ENCODE measurements at places on chromosomes 7 and 10. TPM values are rescaled to one million over a fixed set of nuclear protein-coding genes. Genes with fewer than 3 reads are reported as not detected.

METTL27 gene
- 2.2 TPM for total RNA-seq

DNA sequence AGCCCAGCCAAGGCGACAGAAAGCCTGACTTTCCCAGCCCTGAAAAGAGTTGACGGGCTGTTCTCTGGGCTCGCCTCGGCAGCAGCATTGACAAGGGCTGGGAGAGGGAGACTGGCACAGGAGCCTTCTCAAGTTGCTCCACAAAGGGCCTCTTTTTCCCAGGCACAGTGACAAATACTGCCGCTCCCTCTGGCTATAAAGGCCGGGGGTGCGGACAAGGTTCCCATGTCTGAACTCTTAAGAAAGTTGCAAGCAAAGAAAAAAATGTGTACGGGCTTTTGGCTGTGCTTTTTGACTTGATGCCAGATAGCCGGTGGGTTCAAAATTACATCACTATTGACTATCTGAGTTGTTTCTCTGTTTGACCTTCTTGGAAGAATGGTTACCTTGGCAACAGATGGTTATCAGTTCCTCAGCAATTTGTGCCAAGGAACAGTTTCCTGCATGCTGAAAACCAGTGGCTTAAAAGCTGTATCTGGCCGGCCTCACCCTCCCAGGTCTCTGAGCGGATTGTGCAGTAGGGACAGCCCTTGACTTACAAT lies 115.9 kb upstream of the EEPD1 start:
- no peak for DNase-seq

- no peak for DNase-seq
Observed at GRCh38 chr7:108291791-108292440, 161.8 kb upstream of the LAMB4 start.

DNA sequence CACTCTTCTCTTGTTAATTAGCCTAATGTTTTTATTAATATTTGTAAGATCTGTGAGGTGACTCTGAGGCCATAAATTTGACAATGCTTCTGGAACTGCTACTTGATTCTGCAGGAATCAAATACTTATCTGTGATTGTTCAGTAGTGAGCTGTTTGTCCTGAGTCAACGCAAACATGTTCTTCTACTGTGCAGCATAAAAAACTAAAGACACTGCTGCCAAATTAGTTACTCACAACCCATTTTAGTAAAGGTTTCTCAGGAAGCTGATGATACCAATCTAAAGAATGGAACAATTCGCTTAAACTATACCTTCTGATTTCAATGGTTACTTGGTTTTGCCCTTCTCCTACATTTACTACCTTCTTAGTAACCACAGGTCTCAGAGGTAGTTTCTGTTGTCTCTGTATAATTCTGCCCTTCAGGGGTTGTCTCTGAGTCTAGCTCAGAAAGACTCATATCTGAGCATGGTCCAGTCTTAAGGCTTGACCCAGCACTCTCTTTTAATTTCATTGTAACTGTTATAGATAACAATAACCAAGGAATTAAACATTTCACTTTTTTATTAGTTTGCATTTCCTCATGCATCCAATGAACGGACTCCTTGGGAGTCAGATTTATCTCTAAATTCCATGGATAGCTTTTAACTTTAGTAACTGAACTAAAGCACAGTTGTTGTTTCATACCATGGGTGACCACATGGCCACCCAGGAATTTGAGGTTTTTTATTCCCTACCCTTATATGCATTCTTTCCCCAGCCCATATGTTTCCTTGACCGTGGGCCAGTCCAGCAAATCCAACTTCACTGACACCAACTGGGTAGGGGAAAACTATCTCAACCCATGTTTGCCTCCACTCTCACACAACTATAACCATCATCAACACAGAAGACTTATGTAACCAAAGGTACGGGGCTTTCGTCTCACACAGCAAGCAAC lies 309.5 kb upstream of the TEX47 start:
- DNase-seq = no peak

GRCh38 chr7:133718131-133718530 lies 409.0 kb upstream of the LRGUK start:
- DNase-seq = no peak
